Activated T-cell treated with anti-CD3 and anti-CD28 coated beads for 1 hour (primary cell): ENCODE measurements at places on chromosomes 16 and 17.

DNA sequence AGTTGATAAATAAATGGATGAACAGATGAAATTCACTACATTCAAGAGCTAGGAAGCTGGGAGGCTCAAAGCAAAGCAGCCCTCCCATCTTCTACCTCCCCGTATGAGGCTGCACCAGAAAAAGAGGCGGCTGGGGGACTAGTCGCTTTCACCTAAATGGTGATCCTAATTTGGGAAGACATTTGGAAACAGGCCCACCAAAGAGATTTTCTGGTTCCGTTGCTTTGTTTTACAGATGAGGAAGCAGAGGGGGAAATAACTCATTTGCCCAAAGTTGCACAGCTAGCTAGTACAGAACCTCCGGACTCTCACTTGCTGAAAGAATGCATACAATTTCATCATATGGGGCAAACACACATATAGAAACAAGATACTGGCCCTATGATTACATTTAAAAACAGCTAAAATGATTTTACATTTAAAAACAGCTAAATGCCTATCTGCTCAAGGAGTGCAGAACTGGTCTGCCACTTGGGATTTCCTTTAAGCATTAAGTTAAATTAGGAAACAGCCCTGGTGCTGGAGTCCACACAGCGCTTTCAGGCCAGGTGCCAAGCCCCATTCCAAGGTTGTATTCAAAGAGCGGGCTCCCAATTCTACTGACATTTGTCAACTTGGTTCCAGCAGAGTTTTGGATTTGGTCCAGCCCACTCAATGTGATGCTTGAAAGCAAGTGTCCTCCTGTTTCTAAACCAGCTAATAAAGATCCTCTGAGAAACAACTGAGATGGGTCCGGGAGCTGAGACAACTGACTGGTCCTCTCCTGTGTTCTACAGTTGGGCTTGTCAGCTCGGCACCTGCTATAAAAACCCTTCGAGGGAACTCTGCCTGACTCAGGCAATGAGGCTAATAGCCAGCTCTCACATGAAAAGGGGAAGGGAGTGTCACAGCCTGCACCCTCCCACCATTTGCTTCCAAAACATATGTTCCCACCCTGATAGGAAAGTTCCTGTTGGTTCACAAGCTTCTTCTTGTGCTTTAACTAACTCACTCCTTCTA lies 11.7 kb downstream of the ERN1 start:
- DNase-seq: no peak

DNA sequence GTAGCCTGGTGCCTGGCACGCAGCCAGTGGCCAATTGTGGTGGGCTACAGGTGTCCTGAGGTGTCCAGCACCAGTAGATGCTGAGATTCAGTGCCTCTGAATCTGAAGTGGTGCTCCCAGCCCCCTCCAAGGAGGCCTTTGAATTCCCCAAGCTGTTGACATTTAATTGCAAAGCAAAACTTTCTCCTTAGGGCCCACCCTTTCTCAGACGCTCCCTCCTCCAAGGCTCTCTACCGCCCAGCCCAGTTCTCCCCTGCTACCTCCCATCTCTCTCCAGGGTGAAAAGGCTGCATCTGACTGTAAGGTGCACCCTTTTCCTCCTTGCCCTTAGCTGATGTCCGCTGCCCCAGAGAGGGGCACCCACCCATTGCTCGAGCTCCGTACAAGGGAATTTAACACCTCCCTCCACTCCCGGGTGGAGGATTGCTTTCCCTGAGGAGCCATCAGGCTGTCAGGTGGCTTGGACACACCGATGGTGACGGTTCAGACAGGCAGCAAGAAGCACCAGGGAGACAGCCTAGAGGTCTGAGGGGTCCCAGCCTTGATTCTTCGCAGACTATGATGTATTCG lies 1.7 kb downstream of the BEAN1 start:
- DNase-seq: no peak

DNA sequence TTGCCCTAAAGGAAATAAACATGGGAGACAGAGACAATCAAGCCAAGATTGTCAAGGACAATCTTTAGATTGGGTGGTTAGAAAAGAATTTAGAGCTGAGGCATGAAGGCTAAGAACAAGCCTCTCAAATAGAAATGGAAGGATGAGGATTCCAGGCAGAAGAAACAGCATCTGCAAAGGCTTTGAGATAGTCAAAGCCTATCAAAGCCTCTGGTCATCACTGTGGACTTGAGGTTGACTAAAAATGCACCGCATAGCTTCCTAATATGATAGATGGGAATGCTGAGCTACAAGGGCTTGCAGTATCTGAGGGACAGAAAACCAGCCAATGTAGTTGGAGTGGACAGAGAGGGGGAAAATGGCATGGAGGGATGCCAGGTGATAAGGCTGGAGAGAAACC lies 109.8 kb upstream of the FAM20A start:
- DNase-seq: no peak

DNA sequence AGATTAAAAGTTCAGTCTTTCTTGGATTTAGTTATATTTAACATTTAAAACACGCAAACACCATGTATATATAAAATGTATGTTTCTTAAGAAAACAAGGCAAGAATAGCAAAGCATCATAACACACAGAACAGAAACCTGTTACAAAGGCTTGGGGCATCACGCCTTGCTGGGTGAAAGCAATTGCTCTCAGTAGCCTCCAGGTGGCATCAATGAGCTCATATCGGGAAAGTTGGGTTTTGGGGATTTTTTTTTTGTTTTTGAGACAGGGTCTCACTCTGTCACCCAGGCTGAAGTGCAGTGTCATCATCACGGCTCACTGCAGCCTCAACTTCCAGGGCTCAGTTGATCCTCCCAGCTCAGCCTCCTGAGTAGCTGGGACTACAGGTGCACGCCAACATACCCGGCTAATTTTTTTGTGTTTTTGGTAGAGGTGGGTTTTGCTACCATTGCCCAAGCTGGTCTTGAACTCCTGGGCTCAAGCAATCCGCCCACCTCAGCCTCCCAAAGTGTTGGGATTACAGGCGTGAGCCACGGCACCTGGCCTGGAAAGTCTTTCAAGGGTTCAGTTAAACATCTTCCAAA lies 56.9 kb downstream of the CYB5D2 start:
- DNase-seq: no peak

GRCh38 chr17:63752707-63753106 lies 11.1 kb upstream of the STRADA start:
- DNase-seq: no peak

- DNase-seq: peak; percentile 44
Observed at GRCh38 chr17:50198026-50198669, 3.3 kb downstream of the COL1A1 start.

GRCh38 chr16:79369796-79370195 lies 230.7 kb downstream of the MAF start:
- DNase-seq: no peak

DNA sequence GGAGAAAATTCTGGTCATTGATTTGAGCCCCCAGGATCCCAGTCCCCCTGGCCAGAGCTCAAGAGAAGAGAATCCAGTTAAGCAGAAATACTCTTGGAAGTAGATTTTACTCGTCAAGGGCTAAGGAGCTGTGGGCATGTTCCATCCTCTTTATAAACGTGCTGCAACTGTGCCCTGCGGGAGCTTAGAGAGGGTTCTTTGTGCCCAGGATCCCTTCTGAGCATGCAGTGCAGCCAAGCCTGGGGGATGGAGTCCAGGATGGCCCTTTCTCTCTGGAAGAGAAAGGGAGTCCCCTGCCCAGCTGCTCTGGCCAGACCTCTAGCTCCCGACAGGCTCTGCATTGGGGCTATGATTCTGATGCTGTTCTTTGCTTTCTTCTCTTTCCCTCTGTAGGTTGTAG lies 9.5 kb upstream of the LGALS9 start:
- DNase-seq: no peak

GRCh38 chr17:82301300-82301915 lies 16.0 kb downstream of the CD7 start:
- no peak for DNase-seq

- no peak for DNase-seq
Observed at GRCh38 chr16:3575491-3575890, 1.7 kb downstream of the NLRC3 start.

DNA sequence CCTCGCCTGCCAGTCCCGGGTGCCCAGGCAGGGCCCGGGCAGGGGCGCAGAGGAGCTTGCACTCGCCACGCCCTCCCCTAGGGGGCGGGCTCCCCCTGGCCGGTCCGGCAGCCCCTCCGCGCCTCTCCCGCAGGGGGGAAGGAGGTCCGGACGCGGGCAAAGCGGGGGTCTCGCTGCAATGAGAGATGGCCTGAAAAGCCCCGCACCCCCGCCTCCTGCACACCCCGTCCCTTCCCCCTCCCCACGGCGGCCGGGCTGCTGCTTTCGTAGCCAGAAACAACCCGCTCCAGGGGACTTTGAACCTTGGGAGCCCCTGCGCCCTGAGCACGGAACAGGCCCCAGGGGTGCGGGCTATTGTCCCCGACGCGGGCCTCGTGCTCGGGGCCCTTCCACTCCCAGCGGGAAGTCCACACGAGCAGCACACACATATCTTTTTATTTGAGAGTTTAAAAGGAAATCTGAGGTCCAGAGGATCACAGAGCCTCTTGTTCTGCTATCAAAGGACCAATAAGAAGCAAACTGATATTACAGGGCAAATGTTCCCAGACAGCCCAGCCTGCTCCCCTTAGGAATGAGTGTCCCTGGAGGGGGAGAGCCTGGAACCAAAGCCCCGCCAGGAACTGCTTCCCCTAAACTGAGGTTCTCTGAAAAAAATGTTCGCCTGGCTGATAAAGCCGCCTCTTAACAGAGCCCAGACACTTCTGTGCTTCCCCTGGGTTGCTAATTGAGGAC lies 5.8 kb upstream of the CBX4 start:
- DNase-seq: peak; percentile 37

DNA sequence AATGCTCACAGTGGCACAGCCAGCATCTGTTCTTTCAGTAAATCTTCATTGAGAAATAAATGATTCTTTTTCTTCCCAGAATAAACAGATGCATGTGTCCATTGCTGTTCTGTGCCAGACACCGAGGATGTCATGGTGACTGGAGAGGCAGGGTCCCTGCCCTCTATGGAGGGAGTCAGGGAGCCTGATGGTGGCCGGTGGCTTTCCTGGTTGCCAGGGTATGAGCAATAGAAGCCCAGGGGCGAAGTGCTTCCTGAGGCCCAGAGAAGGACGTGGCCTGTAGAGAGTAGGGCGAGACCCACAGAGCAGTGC lies 29.9 kb upstream of the NUDT16L1 start:
- DNase-seq: no peak

- no peak for DNase-seq
Observed at GRCh38 chr17:82149401-82150099, 51.5 kb upstream of the FASN start.

- peak; percentile 29 for DNase-seq
Observed at GRCh38 chr17:38925263-38925995, at the start of gene LASP1NB. TSS of gene LASP1NB (plus strand) at chr17:38925614.

GRCh38 chr16:69393898-69394849 lies 8.4 kb upstream of the TERF2 start:
- DNase-seq: no peak

GRCh38 chr17:60887614-60888028 lies 210.0 kb downstream of the BCAS3 start:
- no peak for DNase-seq

- peak; percentile 73 for DNase-seq
Observed at GRCh38 chr17:36629252-36629847, 28.0 kb downstream of the MRM1 start.

- no peak for DNase-seq
Observed at GRCh38 chr17:17217995-17218394, 11.9 kb upstream of the PLD6 start.

GRCh38 chr16:31108035-31108793 lies at the start of gene BCKDK:
TSS of gene BCKDK (plus strand) at chr16:31108386. CDS start at chr16:31109224, 838 bp downstream.
- DNase-seq: peak; percentile 47

DNA sequence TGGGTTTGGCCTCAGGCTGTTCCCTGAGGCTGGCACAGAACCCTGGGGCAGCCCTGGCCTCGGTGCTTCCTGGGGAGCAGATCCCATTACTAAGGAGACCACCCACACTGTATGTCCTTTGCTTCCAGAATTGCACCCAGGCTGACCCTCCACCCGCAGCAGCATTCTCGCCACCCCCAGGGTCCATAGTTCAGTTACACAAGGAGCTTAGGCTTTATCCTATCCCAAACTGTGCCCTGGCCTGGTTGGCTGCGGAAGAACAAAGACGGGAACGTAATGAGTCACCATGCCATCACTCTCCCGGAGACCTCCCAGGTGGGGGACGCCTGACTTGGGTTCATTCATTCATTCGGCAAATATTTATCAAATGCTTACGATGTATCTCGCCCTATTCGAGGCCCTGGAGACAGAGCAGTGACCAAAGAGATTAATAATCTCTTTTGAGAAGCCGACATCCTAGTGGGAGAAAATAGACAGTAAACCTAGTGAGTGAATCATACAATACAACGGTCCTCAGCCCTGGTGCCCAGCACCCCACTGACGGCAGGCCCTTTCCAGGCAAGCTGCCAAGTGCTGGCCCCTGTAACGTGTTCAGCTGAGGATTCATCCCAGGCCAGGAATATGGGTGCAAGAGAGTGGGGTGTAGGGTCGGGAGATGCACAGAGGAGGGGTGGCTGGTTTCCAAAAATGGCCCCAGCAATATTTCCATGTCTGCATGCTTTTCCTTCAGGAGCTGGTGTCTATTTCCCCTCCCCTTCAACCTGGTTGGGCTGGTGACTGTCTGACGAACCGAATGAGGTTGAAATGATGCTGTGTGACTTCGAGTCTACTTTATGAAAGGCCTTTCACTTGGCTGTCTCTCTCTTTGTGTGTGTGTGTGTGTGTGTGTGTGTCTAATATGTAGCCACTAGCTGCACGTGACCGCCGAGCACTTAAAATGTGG lies 134.2 kb downstream of the MGAT5B start:
- no peak for DNase-seq

- no peak for DNase-seq
Observed at GRCh38 chr16:20916942-20917341, 16.4 kb downstream of the LYRM1 start.

DNA sequence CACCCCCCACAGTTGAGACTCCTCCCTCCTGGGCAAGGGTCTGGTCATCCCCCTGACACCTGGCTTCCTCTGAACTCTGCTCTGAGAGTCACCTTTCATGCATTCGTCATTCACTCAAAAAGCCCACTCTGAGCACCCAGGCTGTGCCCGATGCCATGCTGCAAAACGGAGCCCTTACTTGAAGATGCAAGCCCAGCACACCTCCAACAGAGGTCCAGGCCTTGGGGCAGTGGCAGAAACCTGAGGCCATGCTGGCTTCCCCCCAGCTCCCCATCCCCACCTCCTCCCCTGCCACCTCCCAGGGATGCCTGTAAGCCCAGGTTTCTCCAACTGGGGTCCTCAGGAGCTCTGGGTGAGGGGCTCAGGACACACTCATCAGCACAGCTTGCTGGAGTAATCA lies 67.7 kb upstream of the TNRC6C start:
- no peak for DNase-seq

GRCh38 chr16:89143911-89144675 lies 27.5 kb upstream of the CDH15 start:
- no peak for DNase-seq

GRCh38 chr16:82298472-82298871 lies 128.4 kb upstream of the MPHOSPH6 start:
- DNase-seq: no peak

GRCh38 chr17:47730681-47731080 lies 2.4 kb upstream of the TBX21 start:
- DNase-seq: no peak

DNA sequence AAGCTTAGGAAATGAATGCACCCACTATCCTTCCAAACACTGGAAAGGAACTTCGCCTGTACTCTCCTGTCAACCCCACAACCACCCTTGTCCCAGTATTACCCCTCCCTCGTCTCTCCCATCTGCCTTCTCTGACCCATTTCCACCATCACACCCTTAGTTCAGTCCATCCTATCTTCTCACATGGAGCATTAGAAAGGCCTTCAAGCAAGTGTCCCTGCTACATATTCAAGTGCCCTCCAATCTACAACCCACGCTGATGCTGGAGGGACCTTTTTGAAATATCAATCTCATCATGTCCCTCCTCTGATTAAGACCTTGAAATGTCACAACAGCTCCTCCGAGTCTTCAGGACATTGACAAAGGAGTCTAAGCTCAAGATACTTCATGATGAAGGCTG lies 133.8 kb upstream of the CCL2 start:
- DNase-seq: no peak
